ENCODE measurements at places on chromosomes 16 and 17.
A peak's percentile ranks its signal among the peaks of the same experiment; 100 is the strongest.

- DNase-seq, result peak; percentile 82
These were observed 5.7 kb downstream of the DLG4 start for GRCh38 chr17:7213895-7214299.

- DNase-seq, result no peak
These were observed 17.9 kb upstream of the CD300E start for GRCh38 chr17:74641224-74641957.

DNA sequence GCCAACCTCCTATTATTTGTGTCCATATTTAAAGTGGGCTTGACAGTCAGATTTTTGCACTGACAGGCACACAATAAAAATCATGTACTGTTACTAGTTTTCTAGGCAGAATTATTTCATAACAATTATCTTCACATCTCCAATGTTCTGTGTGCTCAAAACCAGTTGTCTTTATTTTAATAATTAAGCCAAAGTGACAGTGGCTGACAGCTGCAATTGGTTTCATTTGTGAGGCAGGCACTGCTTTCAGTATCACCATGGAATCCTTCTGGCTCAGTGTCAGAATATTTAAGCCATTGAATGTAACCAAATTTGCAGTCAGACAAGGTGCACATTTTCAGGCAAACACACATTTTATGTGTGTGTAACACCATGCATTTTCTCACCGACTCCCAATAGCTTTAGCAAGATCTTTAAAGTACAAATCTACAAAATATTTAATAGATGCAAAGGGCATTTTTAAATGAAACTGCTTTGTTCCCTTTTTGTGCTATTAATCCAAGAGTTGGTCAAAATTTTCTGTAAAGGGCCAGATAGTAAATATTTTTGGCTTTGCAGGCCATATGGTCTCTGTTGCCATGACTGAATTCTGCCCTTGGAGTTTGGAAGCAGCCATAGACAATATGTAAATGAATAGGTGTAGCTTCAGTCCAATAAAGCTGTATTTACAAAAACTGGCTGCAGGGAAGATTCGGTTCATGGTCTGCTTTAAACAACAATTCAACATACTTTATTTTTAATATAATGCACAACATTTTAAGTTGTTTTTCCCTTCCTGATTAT is 486.0 kb downstream of the KCNJ2 start:
- DNase-seq, result no peak

GRCh38 chr16:64361753-64362152 is 760.1 kb downstream of the CDH11 start:
- DNase-seq, result no peak
